ENCODE measurements at places on chromosomes 7 and 10. TPM values are rescaled to one million over a fixed set of nuclear protein-coding genes. Genes with fewer than 3 reads are reported as not detected.
A peak's percentile ranks its signal among the peaks of the same experiment; 100 is the strongest.

Gene HHEX
- total RNA-seq = 66.9 TPM

Gene COL26A1
- not detected for total RNA-seq

Gene PRKCQ
- 0.17 TPM for total RNA-seq

DNA sequence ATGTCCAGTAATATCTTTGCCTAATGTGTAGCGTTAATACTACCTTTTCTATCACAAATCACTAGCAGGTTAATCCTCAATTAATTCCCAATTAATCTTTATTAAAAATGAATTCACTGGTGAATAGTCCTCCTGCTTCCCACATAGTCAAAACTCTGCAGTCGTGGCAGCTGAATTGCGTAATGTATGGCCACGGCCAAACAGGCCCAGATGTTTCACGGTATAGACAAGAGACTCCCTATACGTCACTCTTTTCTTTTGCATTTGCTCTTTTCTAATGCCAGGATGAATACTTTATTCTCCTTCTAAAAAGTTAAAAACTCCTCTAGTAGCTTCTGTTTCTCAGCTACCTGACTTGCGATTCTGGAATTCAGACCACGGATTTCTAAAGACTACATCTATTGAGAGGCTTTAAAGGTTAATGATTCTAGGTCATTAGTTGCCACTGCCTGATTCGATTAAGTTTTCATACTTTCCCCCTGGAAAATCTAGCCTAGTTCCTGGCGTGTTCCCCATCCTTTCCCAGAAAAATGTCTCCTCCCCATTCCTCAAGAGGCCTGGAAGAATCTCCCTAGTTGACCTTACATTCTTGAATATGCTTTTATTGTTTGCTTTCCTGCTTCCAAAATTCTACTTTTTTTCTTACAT, 16.9 kb downstream of the MEOX2 start:
- DNase-seq = peak; percentile 58

GRCh38 chr7:55254242-55254595, 110.9 kb upstream of the LANCL2 start:
- DNase-seq = no peak

DNA sequence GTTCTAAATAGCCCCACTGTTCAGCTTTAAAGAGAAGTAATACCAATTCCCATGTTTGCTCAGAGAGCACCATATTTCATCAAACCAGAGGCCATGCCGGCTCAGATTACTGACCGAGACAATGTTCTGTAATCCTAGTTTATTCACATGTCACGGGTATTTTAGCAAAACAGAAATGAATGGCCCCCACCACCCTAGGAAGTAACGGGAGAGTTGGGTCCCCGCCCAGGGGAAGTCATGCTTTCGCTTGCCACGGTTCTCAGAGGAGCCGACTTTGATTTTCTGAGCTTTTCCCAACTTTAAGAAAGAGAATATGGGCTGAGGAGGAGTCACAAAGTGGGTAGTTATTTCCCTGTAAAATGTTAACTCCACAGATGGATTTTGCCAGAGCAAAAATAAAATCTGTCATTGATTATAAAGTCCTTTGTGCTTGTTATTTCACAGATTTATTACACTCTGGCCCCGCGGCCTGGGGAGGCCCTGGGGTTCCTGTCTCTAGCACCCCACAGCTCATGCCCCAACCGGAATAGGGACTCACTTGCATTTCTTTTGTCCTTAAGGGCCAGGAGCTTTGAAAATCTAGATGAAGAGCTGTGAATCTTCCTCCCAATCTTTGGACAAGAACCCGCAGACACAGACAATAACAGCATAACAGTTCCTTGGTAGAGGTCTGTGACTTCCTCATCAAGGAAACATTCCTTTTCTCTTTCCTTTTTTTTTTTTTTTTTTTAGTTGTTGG, 3.7 kb upstream of the GDF10 start:
- DNase-seq = no peak

GRCh38 chr7:21507627-21508343, 35.1 kb upstream of the DNAH11 start:
- DNase-seq = peak; percentile 72

DNA sequence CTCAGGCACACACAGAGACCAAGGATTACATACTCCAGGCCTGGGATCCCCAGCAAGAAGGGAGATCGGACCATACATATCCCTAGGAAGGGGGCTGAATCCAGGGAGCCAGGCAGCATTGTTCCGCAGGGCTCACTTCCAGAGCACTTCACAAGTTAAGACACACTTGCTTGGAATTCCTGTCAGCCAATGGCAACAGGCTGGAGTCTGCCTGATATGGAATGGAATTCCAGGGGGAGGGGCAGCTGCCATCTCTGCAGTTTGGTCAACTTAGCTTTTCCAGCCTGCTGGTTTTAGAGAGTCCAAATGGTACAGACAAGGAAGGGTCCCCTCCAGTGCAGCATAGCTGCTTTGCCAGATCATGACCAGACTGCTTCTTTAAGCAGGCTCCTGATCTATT, 290.0 kb upstream of the GLI3 start:
- no peak for DNase-seq

Gene SPDYE3
- not detected for total RNA-seq

- no peak for DNase-seq
Measured at GRCh38 chr10:119377958-119378736, 164.4 kb downstream of the RGS10 start.

Gene NKX6-2
- not detected for total RNA-seq

Gene LIPM
- total RNA-seq = not detected

DNA sequence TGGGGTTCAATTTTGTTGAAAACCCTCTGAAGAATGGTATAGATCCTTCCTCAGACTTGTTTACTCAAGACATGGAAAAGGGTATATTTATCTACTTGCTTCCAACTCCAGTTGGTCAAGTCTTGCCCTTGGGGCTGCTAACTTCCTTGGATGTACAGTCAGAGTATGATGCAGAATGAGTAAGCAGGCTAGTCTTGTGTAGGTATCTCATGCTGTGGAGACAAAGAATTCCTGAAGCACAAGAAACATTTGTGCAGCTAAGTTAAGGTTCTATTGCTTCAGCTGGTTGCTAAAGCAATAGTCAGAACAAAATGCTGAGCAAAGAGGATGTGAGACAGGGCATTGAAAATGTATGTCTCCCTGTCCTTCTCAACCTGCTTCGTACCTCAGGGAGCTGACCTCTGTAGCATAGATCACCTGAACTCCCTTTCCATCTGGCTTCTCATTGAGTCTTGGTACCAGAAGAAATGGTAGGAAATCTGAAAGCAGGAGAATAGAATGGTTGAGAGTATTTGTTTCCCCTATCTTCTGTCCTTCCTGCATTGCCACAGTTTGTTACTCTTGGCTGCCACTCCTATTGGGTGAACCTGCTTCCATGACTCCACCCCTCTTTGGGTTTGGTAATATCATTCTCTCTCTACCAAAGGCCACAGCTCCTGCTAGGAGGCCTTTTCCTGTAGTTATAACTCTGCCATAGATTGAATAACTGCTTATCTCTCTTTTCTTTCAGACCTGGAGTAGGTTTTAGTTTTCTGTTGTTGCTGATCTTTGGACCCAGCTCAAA, 346.0 kb downstream of the PHF14 start:
- DNase-seq = no peak

GRCh38 chr7:80374321-80374720, 137.5 kb downstream of the GNAT3 start:
- no peak for DNase-seq

DNA sequence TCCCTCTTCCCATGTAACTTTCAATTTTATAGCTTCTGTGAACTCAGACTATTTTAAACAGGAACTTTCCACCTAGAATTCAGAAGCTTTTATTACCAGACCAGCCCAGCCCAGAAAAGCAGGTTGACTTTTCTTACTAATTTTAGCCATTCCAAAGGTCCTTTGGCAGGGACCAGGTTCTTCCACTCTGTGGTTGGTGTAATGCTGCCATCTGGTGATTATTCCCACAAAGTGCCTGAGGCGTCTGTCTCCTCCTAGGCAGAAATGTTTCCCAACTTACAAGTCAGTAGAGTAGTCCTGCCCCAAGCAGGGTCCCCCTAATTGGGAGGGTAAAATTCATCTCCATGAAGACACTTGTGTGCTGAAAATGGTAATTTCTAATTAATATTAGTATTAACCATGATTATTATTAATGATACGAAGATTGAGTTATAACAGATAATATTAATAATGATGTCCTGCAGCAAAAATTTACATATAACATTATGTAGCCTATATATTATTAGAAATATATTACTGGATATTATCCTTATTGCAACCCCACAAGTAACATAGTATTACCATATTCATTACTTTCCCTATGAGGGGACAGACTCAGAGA, 53.0 kb upstream of the PPP1R17 start:
- peak; percentile 55 for DNase-seq

Gene C7orf33
- not detected for total RNA-seq

DNA sequence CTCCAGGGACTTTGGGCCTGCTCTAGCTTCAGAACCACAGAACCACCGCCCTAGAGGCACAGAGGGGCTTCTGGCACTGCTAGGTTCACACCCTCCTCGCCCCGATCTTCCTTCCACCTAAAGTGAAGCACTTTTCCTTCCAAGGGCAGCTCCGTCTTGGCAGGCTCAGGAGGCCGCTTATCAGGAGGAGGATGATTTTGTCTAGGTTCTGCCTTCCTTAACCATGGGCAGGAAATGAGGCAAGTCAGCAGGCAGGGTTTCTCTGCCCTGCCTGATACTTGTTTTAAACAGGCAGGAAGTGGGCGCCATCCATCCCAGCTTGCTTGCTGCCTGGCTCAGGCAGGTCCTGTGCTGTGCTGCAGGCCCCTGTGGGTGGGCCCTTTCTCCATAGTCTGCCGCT, 8.3 kb upstream of the ATP6V0E2 start:
- DNase-seq = peak; percentile 33

Gene STRIP2
- 2.7 TPM for total RNA-seq

DNA sequence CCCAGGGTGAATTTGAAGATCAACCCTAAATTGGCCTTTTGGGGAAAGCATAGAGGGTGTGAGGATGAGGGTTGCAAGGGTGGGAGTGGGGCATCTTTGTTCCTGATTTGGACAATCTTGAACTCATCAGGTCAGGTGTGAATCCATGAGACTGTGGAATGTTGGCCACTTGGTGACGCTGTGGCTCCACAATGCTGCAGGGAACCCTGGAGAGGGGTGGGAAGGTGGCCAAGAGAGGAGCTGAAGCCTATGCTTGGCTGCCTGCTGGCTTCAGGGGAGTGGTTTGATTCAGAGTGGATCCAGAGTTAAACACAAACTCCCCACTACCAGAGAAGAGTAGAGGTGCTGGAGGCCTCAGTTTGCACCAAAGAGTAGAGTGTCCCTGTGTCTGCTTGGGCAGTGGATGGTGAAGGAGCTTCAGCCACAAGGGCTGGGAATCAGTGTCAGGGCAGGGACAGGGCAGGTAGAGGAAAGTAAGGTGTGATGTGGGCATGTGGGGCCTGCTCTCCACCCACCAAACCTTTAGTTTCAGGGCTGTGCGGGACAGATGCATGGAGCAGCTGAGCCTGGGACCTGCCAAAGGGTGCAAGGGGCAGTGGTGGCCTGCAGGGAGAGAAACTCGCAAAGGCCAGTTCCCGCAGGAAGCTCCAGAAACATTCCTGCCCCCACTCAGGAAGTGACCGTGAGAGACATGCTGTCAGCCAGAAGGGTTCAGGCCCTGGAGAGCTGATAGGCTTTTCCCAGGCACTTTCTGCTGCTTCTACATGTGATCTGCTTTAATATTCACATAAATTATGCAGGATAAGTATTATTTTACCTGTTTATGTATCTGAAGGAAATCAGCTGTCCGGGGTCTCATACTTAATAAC, 81.0 kb upstream of the PRSS58 start:
- DNase-seq = no peak

DNA sequence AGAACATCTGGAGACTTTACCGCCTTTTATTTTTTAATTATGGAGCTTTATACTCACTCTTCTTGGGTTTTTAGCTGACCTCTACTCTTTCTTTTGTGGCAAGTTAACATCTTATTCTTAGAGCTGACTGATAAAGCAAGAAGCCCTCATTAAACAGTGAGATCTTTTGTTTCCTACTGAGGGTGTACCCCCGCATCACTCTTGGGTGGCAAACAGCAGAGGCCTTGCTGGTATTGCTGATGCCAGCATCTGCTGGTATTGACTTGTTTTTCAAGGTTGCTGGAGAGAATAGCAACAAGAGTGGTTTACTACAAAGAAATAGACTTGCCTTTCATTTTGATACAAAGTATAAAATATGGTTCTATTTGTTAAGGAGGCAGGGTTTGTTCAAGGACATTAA, 154.7 kb downstream of the ARID5B start:
- DNase-seq = no peak

- peak; percentile 56 for DNase-seq
Measured at GRCh38 chr7:131657881-131658280, 101.5 kb upstream of the PODXL start.

- no peak for DNase-seq
Measured at GRCh38 chr7:107025449-107026103, 18.9 kb upstream of the PRKAR2B start.

Gene SYT15
- 0.51 TPM for total RNA-seq

Gene NCOA4
- total RNA-seq = 256 TPM

DNA sequence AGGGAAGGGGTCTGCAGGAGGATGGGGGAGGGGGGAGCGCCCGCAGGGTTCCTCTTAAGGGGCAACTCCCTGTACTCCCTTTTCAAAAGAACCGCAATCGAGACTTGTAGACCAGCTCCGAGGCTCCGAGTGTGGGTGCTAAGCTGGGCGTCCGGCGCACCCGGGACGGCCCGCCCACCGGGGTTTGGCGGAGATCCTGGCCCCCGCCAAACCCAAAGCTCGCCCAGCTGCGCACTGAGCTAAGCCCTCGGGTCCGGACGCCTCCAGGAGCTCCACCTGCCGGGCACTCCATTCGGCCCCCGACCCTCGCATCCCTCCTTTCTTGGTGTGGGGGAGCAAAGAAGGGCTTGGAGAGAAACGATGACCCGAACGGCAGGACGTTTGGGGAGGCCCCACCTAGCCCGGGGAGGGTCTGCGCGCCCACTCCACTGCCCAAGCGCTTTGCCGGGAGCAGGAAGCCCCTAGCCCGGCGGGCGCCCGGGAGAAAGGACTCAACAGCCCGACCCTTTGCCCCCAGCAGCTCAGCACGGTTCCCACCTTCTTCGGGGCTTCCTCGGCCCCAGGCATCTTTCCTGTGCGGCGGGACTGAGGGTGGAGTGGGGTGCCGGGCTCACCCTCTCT, 651 bp downstream of the AFAP1L2 start:
- DNase-seq = peak; percentile 28

- peak; percentile 71 for DNase-seq
Measured at GRCh38 chr10:119203006-119203405, 4.4 kb upstream of the GRK5 start.

DNA sequence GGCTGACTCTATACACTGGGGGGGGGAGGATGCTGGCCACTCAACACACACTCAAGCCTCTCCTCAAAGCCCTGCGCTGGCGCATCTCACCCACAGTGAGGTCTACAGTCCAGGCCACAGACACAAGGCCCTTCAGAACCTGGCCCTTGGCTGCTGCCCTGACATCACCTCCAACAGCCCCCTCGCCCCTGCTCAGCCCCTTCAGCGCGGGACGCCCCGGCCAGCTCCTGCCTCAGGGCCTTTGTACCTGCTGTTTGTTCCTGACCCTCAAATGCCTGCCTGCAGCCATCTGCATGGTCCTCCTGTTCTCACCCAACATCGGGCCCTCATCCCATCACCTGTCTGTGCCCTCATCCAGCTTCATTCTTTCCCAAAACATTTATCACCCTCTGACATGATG, 572.6 kb downstream of the DNAJB6 start:
- no peak for DNase-seq

- peak; percentile 43 for DNase-seq
Measured at GRCh38 chr10:15815242-15815885, 44.9 kb downstream of the MINDY3 start.
